Stimulated activated CD8-positive, alpha-beta memory T cell treated with anti-CD3 and anti-CD28 coated beads, Interleukin-12 subunit alpha, Interleukin-12 subunit beta, amount 100 ng/mL, for 4 hours (primary cell): ENCODE measurements at places on chromosomes 1 and 21.

- no peak for DNase-seq
These were observed 38.3 kb downstream of the PAFAH2 start for GRCh38 chr1:25959611-25960010.

DNA sequence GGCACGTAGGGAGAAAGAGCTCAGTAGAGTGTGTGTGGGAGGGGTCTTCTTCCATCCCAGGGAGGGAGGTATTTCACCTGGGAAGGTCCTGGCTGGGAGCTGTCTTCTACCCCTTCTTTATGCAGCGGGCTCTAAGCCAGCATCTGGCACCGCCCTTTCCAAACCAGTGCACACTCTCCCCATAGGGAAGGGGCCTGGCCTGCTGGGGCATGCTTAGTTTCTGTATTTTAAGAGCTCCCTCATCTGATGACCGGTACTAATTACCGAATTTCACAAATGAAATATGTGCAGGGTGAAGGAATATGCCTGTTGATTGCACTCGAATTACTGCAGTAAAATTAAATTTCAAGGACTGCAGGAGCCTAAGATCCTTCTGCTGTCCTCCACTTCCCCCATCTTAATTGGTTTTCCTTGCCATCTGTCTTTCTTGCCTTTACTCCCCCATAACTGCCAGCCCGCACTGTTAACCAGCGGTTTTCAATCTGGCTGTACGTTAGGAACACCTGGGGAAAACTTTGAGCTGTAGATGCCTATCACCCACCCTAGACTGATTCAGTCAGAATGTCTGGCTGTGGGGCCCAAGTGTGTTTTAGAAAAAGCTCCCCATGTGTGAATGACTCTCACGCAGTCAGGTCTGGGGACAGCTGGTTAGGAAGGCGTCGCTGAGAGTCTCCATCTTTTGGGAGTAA lies 20.1 kb downstream of the GALNT2 start:
- no peak for DNase-seq

- no peak for DNase-seq
These were observed 104.9 kb downstream of the EPHB2 start for GRCh38 chr1:22815421-22816066.

DNA sequence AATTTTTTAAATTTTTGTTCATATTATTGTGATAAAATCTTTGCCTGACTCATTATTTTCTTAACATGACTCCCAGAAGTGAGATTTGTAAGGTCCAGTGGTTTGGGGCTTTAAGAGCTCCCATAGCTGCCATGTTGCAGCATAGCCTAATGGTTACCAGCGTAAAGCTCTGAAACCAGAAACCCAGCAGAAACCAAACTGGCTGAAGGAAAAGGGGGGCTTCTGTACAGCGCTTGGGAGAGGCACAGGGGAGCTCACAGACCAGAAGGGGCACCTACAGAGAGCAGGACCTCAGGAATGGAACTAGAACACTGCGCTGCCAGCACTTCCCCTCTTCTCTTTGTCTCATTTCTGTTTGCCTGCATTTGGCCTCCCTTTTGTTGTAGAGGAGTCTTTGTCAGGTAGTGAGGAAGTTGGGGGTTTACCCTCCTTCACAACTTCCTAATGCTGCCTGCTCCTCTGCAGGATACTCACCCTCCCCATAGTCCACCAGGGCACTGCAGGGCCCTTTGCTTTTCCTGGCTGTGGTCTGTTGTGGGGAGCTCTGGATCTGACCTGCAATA lies 2.6 kb upstream of the PYCR2 start:
- no peak for DNase-seq

DNA sequence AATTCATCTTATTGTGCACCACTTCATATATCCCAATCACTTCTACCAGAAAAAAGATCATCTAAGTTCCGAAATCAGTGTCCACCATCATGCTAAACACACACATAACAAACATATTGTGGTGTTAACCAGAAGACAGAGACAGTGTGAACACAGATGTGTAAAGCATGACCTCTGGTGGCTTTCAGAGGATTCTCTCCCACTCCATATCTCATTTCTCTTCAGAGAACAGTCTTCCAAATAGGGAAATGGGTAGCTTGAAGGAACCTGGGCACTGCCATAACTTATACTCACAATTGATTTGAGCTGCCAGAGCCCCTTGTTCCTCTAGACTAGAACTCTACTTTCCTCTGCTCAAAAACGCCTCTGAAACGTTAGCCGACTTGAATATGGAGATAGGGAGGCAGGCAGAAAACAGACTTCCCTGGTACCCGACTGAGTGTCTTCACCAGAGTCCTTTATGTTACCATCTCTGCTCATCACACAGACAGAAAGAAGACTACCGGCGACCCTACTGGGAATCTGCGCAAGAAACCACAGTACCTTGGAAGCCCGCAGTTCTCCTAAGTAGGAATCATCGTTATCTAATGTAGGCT lies 1.8 kb upstream of the ELAPOR1 start:
- no peak for DNase-seq

- no peak for DNase-seq
These were observed 18.6 kb downstream of the FAM151A start for GRCh38 chr1:54604572-54605370.

- DNase-seq, result no peak
These were observed 551.1 kb downstream of the MATN1 start for GRCh38 chr1:30172299-30172694.

GRCh38 chr1:39960431-39960958 lies 5.5 kb downstream of the MFSD2A start:
- DNase-seq, result no peak

- DNase-seq, result no peak
These were observed 21.2 kb downstream of the MCM3AP start for GRCh38 chr21:46264046-46264689.
